ENCODE measurements at places on chromosomes 6 and 20.

DNA sequence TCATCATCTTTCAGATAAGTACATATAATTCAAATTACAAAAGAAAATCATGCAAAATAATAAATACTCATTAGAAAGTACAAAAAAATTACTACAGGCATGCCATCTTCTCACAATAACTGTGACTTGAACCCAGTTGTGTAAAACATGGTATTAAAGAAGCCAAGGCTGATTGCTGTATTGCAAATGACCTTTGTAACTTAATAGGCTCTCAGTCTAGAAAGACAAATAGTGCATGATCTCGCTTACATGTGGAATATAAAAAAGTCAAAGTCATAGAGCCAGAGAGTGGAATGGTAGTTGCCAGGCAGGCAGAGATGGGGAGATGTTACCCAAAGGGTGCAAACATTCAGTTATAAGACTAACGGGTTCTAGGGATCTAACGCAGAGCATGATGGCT is 626.1 kb downstream of the COL12A1 start:
- no peak for DNase-seq

GRCh38 chr20:535958-536357 is 7.6 kb downstream of the CSNK2A1 start:
- DNase-seq: no peak

GRCh38 chr20:43432498-43432897 is 25.2 kb upstream of the SRSF6 start:
- no peak for DNase-seq

GRCh38 chr6:89272596-89272995 is 42.5 kb downstream of the GABRR2 start:
- DNase-seq: no peak

- DNase-seq: no peak
These were observed 589 bp upstream of the PDCD2 start for GRCh38 chr6:170584954-170585498.

GRCh38 chr20:57614490-57615444 is 5.5 kb downstream of the ZBP1 start:
- no peak for DNase-seq

DNA sequence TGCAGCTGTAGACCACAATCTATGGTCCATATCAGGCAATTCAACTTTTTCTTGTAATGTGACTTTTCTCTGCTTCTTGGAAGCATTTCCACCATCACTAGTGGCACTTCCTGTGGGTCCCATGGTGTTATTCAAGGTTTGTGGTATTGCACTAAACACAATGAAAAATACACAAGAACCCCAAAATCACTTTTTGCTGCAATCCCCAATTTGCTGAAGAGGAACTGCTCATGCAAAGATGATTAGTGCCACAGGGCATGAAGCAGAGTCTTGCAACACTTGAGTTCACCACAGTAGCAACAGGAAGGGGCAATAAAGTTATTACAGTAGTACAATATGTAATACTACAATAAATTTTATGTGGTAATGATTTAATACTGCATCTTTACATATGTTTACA is 16.8 kb upstream of the TAAR1 start:
- DNase-seq: no peak

Measured in cortex of kidney (tissue), 1 donor.